ENCODE measurements at places on chromosomes 12 and 14.
A peak's percentile ranks its signal among the peaks of the same experiment; 100 is the strongest.

DNA sequence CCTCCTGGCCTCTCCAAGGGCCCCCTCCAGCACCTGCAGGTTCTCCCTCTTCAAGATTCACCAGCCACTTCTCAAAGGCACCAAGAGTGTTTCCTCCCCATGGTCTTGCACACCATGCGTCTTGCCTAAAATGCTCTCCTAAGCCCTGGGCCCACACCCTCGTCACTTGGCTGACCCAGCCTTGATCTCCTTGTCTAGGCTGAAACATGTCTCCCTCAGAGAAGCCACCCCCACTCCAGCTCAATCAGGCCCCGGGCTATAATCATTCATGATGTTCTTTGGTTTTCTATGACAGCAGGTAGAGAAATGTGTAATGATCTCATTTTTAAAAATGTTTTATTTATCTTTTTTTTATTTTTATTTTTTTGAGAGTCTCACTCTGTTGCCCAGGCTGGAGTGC lies 88.1 kb downstream of the EFCAB11 start:
- H3K4me3 ChIP-seq, result no peak overlapping the region
- no peaks in the 10 kb centered on the region for H3K36me3 ChIP-seq
- no peak overlapping the region for H3K27ac ChIP-seq

DNA sequence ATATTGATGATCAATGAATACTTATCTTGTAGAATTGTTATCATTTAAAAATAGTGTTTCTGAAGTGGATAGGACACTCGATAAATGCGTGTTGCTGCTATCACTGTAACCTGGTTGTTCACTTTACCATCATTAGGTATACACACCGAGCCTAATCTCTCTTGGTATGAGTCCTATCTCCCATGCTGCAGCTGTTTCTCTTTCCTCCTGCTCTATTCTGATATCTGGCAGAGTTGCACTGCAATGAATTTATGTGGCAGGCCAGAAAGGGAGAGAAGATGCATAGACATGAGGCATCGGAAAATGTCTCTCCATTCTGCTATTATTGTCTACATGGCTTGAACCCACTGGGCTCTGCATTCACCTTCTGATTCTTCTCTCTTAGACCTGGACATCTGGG lies 26.7 kb downstream of the KCNK10 start:
- H3K4me1 ChIP-seq, result no peaks in the 10 kb centered on the region
- no peaks in the 10 kb centered on the region for H3K36me3 ChIP-seq
- no peak overlapping the region for H3K4me3 ChIP-seq
- H3K27me3 ChIP-seq, result no peaks in the 10 kb centered on the region
- no peak overlapping the region for H3K27ac ChIP-seq

DNA sequence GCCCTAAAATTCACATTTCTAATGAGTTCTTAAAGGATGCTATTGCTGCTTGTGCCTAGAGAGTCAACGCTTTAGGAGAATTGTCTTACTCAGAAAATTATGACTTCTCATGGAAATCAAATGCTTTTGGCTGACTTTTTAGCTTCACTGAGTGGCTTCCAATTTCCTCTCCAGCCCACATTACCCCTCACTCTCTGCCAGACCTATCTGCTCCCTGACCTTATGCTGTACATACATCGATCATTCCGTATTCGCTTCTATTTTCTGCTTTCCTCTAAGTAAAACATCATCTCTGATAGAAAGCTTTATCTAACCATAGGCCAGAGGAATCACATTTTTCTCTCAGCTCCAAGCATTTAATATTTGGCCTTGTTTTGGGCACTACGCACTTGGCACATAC lies 12.5 kb upstream of the SMCO3 start:
- H3K36me3 ChIP-seq, result no peaks in the 10 kb centered on the region
- H3K4me1 ChIP-seq, result no peaks in the 10 kb centered on the region
- H3K27me3 ChIP-seq, result no peaks in the 10 kb centered on the region
- DNase-seq, result no peak
- no peak overlapping the region for H3K4me3 ChIP-seq
- no peak overlapping the region for H3K27ac ChIP-seq

- H3K27me3 ChIP-seq, result no peaks in the 10 kb centered on the region
- H3K4me1 ChIP-seq, result no peaks in the 10 kb centered on the region
- H3K4me3 ChIP-seq, result no peak overlapping the region
- no peak for DNase-seq
- no peak overlapping the region for H3K27ac ChIP-seq
- H3K36me3 ChIP-seq, result no peaks in the 10 kb centered on the region
Observed at GRCh38 chr14:105123064-105123665, 45.4 kb downstream of the JAG2 start.

- H3K4me1 ChIP-seq, result no peaks in the 10 kb centered on the region
- no peaks in the 10 kb centered on the region for H3K27me3 ChIP-seq
- no peaks in the 10 kb centered on the region for H3K36me3 ChIP-seq
Observed at GRCh38 chr14:63179383-63179782, 24.9 kb upstream of the RHOJ start.

GRCh38 chr12:29574500-29574899 lies 77.0 kb upstream of the OVCH1 start:
- no peaks in the 10 kb centered on the region for H3K4me1 ChIP-seq
- H3K27ac ChIP-seq, result no peak overlapping the region
- no peak for DNase-seq
- no peaks in the 10 kb centered on the region for H3K36me3 ChIP-seq
- H3K27me3 ChIP-seq, result no peaks in the 10 kb centered on the region
- no peak overlapping the region for H3K4me3 ChIP-seq

DNA sequence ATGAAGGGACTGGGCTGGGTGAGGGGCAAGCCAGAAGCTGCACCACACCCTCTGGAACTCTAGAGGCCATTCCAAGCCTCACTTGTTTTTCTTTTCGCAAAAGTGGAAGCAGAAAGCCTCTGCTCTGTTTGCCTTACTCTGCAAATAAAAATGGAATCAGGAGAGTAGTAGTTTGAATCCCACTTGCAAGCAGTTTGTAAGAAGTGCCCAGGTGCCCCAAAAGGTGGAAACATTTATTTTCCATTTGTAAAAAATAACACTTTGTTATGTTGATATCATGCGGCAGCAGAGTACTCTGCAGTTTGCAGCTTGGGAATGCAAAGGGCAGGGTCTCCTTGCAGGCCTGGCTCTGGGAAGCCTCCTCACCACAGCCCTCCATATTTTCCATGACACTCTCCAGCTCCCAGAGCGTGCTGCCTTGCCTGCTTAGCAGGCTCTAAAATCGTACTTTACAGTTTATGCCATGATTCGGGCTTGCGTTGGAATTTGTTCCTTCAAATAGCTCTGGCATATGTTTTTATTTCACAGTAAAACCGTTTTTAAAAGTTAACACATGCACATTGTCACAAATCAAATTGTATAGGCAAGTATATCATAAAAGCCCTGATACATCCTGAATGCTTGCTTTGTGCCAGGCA lies 20.0 kb downstream of the TUNAR start:
- H3K36me3 ChIP-seq, result no peaks in the 10 kb centered on the region
- H3K27ac ChIP-seq, result no peak overlapping the region
- H3K4me3 ChIP-seq, result no peak overlapping the region

DNA sequence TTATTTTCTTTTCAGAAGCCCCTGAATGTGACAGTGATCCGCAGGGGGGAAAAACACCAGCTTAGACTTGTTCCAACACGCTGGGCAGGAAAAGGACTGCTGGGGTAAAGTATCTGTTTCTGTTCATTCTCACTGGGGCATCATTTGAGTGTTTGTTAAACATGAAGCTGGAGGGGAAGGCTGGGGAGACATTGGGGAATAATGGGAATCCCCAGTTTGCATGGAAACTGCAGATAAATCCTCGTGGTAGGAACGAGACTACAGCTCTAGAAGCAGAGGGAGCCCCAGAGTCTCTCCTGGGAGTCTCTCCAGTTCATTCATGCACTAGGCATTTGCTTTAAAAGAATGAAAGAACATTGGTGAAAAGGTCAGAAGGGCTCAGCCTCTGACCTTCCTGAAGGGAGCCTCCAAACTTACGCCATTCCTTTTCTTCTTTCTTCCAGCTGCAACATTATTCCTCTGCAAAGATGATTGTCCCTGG lies 2.5 kb upstream of the CFAP251 start:
- peaks cover 19% of the 10 kb centered on the region for H3K36me3 ChIP-seq
- peaks cover 8% of the 10 kb centered on the region for H3K4me1 ChIP-seq
- H3K27ac ChIP-seq, result no peak overlapping the region
- H3K27me3 ChIP-seq, result no peaks in the 10 kb centered on the region
- H3K4me3 ChIP-seq, result no peak overlapping the region
- no peak for DNase-seq

DNA sequence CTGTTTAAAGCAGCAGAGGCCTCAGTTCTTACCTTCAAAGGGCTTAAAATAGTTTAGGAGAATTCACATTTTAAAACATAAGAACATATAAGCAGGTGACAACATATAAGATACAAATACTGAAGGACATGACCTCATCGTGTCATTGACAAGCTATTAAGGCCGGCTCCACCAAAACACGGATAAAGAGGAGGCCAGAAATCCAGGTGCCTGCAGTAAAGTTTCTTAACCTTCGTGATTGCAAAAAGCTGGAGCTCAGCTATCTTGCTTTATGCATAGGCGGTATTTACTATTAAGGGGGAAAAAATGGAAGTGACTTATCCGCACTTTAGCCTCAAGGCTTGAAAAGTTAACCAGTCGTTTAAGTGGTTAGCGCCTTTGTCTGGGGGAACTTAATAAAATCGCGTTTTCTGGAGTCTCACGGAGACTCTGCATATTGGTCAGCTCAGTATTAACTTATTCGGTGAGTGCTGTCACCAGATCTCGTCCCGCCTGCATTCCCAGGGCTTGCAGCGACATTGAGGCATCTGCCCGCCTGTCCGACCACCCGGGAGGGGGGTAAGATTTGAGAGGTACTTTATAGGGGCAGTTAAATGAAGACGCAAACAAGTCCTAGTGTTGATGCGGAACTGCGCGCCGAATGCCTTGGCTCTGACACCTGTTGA lies 1.1 kb upstream of the SP1 start:
- H3K27me3 ChIP-seq, result no peaks in the 10 kb centered on the region
- DNase-seq, result no peak
- H3K4me1 ChIP-seq, result peaks cover 20% of the 10 kb centered on the region
- H3K36me3 ChIP-seq, result peaks cover 17% of the 10 kb centered on the region
- peak overlapping the region; percentile 66 for H3K27ac ChIP-seq

- H3K4me1 ChIP-seq, result no peaks in the 10 kb centered on the region
- no peak overlapping the region for H3K27ac ChIP-seq
- no peaks in the 10 kb centered on the region for H3K36me3 ChIP-seq
- H3K27me3 ChIP-seq, result no peaks in the 10 kb centered on the region
- no peak overlapping the region for H3K4me3 ChIP-seq
Observed at GRCh38 chr12:124719231-124719630, 144.4 kb downstream of the SCARB1 start.

GRCh38 chr14:78202163-78202562 lies 32.0 kb downstream of the NRXN3 start:
- H3K4me3 ChIP-seq, result no peak overlapping the region
- H3K27me3 ChIP-seq, result no peaks in the 10 kb centered on the region
- H3K27ac ChIP-seq, result no peak overlapping the region

Measured in effector memory CD4-positive, alpha-beta T cell (primary cell).